NCI-H1105 treated with DMSO at 0.1 percent for 48 hours (cell line): ENCODE measurements at places on chromosomes 2 and 18.

GRCh38 chr2:8625399-8626300 lies 56.2 kb upstream of the ID2 start:
- no peak for DNase-seq

DNA sequence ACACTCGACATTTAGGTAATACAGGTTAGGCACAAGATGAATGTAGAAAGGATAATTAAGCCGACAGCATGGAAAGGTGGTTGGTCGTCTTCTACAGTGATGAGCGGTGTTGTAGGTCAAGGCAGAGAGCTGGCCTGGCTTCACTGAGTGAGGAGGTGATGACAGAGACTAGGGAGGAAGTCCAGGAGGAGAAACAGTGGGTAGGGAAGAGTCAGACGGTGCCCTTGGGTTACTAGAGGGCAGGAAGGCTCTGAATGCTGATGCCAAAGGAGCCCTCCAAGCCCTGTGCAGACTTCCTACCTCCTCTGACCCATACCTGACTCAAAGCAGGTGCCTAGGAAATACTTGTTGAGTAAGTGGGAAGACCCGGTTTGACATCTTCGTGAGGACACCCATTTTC lies 100.8 kb downstream of the ITGB1BP1 start:
- DNase-seq = no peak

DNA sequence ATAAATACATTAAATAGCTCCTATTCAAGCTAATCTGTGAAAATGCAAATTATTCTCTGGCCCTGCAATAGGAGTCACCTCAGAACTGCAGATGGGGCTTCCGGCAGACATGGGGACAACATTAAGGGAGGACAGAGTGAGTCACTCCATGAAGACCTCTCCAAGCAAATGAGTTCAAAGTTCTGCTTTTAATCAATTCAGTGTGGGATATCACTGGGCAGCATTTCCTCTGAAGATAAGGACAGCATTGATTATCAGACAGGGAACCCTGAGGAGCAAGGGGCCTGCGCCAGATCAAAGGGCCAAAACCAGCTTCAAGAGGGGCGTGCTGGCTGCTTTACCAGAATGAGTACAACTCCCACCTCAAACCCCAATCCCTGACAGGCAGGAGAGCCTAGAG lies 356.9 kb upstream of the KLHL29 start:
- no peak for DNase-seq

- no peak for DNase-seq
Observed at GRCh38 chr18:51480407-51481261, 283.2 kb upstream of the MEX3C start.

GRCh38 chr2:11761259-11761658 lies 14.8 kb downstream of the LPIN1 start:
- no peak for DNase-seq

DNA sequence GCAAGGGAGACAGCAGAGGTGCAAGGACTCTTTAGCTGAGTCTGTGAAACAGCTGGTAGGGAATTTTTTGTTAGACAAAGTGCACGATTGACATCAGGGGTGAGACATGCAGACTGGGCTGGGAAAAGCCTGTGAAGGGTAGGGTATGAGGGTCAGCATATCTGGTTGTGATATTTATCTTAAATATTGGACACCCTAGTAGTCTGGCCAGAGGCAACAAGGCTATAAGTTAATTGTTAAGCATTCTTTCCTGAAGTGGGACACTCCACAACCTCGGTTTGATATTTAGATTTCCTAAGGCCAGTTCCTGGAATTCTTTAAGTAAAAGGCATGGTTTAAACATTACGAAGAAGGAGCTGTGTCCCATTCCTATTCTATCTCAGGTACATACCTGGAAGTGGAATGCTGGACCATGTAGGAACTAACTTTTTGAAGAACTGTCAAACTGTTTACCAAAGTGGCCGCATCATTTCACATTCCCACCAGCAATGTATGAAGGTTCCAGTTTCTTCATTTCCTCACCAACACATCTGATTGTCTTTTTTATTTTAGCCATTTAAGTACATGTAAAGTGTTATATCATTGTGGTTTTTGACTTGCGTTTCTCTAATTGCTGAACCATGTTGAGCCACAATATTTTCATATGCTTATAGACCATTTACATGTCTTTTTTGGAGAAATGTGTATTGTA lies 22.5 kb downstream of the EHBP1 start:
- no peak for DNase-seq

GRCh38 chr2:205139822-205140463 lies 542.4 kb upstream of the NRP2 start:
- no peak for DNase-seq

- no peak for DNase-seq
Observed at GRCh38 chr18:44393406-44393805, 287.3 kb upstream of the SETBP1 start.

DNA sequence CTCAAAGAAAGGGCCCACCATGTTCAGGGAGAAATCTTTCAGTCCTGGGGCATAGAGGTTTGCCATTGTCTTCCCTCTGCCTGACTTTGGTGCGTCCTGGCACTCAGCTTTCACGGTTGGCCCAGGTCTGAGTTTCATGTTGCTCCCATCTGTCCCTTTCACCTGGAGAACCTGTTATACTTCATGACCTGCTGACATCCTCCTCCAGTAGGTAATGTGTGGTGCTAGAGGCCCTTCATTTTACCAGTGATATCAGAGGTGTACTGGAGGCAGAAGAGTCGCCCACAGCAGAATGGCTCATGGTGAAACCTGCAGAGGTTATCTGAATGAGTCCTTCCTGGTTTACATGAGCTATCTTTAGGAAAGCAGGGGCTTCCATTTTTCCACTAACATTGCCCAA lies 128.8 kb upstream of the DLX2 start:
- DNase-seq = no peak

GRCh38 chr18:49733896-49734585 lies 79.3 kb downstream of the ACAA2 start:
- DNase-seq = no peak

DNA sequence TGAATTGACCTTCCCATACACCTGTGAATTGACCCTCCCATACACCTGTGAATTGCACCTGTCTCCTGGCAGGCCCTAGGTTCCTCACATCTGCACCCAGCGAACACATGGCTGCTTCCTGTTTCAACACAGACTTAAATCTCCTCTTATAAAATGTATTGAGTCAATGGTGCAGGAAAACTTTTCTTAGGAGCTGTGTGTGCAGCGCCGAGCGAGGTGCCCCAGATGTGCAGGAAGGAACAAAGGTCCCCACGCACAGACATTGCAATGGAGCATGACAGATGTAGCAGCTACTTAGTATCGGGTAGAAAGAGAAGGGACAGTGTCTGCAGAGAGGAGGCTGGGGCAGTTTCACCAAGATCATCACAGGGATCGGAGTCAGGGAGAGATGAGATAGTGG lies 85.5 kb upstream of the PXDN start:
- DNase-seq = no peak

GRCh38 chr2:2879781-2880180 lies 497.8 kb downstream of the EIPR1 start:
- no peak for DNase-seq

- DNase-seq = no peak
Observed at GRCh38 chr2:239216614-239217273, 184.1 kb downstream of the HDAC4 start.

DNA sequence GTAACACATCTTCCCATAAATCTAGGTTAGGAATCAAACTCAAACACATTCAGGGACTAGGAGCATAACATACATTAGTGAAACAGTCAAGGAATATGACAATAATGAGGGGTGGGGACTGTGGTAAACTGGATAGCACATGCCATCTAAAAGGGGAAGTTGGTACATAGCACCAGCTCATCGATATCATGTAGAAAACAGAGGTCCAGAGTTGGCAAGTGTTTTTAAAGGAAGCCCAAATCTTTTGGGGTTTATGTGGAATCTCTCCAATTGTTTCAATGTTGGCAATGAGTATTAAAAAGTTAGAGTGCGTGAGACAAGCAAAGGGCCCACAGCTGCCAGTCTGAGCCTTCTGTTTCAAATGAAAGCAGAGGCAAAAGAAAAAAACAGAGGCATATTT lies 24.4 kb downstream of the KLF7 start:
- no peak for DNase-seq

DNA sequence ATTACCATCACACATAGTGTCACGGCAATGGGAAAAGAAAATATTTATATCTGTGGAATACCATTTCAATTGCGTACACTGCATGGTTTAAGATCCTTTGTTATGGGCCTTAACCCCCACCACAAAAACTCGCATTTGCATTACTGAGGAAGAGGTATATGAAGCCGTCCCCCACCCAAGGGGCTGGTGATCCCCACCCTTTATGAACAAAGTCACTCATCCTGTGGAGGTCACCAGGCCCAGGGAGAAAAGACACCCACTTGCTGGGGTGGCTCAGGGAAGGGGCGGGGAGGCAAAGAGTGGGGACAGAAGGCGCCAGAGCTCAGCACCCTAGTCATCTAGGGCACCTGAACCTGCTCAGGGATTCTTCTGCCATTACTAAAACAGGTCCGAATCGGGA lies 133.8 kb downstream of the ZNF516 start:
- no peak for DNase-seq

DNA sequence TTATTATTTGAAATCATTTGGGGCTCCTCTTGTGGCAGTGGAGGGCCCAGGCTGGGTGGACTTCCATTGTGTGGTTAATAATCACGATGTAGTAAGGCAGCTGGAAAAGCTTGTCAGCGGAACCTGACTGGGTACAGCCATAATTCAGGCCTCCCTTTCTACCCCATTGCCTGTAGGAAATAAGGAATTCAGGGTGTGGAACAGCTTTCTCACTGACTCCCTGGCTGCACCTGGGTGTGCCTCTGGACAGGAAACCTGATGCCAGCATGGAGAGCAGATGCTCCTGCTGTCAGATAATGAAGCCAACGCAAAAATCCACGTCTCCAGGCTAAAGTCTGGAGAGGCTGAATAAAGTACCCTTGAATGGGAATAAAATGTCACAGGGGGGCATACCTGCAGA lies 44.2 kb downstream of the LYPD6B start:
- peak; percentile 62 for DNase-seq

GRCh38 chr2:201313362-201313761 lies 43.8 kb downstream of the FLACC1 start:
- no peak for DNase-seq

DNA sequence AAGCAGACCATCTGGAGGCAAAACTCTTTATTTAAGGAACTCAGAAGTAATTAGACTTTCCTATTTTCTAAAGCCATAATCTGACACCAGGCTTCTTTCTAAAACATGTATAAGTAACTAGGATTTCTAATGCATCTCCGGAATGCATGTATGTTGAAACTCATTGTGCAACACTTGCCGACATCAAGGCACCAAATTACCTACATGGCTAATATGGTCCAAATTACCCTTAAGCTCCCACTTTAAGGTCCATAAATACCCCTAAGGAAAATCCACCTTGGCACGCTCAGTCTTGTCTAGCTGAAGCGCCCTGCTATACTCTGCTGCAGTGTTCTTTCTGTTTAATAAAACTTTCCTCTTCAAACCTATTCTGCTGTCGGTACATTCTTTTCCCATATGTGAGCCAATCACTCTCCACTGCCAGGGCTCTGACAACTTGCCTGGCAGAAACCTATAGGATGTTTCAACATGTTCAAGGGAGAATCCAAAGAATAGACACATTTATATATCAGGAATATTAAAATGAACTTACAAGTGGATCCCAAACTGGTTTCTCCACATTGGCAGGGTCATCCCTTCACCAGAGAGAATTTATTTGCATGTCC lies 171.9 kb downstream of the GALNT1 start:
- no peak for DNase-seq

DNA sequence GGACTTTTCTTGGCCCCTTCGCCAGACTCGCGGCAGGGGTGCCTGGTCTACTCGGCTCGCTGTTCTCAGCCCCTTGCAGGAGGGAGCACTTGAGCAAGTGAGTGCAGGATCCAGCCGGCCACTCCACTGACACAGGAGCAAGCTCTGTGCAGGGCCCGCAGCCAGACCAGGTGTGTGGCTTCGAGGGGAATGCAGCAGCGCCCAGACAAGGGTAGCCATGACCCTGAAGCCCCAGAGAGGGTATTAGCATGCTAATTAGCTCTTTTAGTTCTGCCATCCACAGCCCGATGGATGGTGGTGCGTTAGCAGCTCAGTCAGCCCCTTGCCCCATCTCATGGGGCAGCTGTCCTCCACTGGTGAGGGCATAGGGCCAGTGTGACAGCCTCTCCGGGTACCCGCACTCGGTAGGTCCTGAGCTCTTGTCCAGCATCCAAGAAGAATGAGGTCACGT lies 103.2 kb upstream of the HS6ST1 start:
- no peak for DNase-seq

DNA sequence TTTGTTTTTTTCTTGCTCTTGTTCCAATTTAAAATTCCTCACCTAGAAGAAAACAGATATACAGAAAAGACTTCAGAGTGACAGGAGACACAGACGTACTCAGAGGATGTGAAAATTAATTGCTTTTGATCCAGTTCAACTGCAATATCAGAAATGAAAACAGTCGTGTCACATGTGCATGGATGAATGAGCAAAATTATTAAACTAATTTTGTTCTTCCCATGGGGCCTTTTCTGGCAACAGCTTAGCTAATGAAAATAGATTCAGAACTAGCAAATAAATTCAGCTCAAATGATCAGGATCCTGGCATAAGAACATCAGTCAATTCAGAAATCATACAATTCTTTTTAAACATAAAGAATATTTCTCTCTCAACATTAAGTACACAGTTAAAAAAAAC lies 100.5 kb downstream of the CABYR start:
- DNase-seq = no peak

- DNase-seq = no peak
Observed at GRCh38 chr2:182591774-182592173, 124.3 kb upstream of the DNAJC10 start.

- no peak for DNase-seq
Observed at GRCh38 chr2:165815299-165816141, 21.5 kb upstream of the GALNT3 start.

DNA sequence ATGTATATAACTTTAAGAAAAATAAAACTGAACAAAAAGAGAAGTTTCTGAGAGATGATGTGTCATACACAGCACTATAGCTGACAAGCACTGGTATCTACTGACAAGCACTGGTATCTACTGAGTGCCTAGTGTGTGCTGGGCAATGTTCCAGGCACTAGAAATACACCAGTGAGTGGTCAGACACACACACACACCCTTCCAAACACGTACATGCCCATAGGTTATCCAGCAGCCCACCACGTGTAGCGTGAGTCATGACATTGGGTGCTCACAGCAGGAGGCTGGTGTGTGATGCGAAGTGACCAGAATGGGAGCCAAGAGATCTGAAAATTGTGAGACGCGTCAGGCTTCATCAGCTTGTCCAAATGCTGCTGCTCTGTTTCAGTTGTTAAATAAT lies 12.2 kb upstream of the GNAL start:
- DNase-seq = no peak

DNA sequence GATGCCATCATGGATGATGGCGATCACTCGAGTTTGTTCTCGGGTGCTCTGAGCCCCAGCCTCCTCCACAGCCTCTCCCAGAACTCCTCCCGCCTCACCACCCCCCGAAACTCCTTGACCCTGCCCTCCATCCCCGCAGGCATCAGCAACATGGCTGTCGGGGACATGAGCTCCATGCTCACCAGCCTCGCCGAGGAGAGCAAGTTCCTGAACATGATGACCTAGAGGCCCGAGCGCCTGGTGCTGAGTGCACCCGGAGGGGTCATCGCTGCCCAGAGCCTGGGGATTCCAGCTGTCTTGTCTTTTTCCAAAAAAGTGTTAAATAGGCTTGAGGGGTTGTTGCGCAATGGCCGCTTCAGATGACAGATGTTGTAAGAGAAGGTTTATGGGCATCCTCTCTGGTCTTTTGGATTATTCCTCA lies 254.8 kb downstream of the GLI2 start:
- no peak for DNase-seq

- DNase-seq = no peak
Observed at GRCh38 chr2:207763303-207763917, 6.3 kb downstream of the FZD5 start.
